GOT3 (cell line): ENCODE measurements at places on chromosomes 5 and 9.

GRCh38 chr9:10479172-10479571 is 133.6 kb downstream of the PTPRD start:
- DNase-seq: no peak

- no peak for DNase-seq
These were observed 567.0 kb upstream of the SGCD start for GRCh38 chr5:155759984-155760383.

- no peak for DNase-seq
These were observed 83.2 kb upstream of the SMIM15 start for GRCh38 chr5:61245486-61245885.

DNA sequence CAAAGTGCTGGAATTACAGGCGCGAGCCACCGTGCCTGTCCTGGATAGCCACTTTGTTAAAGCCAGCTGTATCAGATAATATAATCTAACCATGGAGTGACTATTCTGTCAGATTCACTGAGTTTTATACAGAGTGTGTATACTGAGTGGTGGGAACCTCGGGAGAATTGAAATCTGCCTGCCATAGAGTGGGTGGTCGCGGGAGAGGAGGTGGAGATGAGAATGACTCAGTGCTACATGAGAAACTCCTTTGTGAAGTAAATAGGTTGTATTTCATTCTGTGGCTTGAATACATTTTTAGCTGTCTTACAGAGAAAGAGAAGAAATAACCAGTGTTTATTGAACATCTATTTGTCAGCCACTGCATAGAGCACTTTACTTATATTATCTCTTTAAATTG is 26.4 kb downstream of the ATP6V0E1 start:
- DNase-seq: no peak

DNA sequence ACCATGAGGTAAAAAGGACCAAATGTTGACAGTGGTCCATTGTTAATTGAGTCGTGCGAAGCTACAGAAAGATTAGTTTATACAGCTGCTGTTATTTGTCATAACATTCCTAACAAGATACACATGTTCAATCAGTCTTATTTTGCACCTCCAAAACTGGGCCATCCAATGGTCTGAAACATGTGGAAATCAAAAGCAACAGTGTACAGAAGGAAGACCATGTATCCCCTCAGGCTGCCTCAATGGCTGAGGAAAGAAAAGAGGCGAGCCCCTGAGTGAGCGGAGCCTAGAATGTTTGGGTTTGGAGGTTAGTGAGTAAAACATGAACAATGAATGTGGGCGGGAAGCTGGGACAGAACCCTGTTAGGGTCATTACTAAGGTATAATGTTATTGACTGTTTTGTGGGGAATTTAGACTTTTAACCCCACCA is 35.6 kb downstream of the NFIB start:
- no peak for DNase-seq

DNA sequence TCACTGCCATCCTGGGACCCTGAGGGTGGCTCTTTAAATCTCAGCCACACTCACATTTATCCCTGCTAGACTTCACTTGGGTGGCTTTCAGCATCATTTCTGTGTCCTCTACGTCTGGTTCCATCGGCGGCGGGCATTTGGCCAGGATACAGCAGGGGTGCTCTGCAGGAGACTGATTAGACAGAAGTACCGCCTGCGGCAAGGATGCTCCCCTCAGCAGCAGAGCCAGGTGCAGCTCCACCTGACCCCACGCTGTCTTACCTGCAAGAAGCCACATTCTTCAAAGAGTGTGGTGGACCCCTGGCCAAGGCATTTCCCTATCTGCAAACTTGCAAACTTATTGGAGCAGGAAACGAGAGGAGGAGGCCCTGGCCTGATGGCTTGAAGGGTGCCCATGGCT is 309.8 kb upstream of the IRX4 start:
- no peak for DNase-seq

DNA sequence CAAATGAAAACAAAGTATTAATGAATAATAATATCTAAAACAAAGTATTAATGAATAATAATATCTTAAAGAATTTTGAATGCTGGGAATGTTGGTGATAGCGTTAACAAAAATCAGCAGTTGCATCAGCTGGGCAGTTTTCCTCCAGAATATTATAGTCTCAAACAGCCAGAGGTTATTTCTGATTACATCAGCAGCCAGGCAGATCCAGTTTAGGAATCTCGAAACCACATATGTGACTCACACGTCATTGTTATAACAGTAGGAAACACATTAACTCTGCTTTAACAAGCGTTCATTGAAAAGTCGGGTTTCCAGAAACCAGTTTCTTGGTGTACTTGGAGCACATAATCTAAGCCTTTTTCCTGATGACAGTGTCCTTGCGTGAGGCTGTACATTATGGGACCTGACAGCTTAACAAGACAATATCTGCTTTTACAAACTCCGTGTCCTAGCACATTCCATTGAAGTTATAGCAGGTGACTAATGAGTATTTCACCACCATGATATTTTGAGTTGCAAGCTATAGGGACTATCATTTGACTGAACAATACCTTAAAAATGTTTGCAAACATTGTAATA is 559.5 kb upstream of the KLF4 start:
- DNase-seq: no peak

- no peak for DNase-seq
These were observed 23.0 kb downstream of the VAV2 start for GRCh38 chr9:133968966-133969617.

DNA sequence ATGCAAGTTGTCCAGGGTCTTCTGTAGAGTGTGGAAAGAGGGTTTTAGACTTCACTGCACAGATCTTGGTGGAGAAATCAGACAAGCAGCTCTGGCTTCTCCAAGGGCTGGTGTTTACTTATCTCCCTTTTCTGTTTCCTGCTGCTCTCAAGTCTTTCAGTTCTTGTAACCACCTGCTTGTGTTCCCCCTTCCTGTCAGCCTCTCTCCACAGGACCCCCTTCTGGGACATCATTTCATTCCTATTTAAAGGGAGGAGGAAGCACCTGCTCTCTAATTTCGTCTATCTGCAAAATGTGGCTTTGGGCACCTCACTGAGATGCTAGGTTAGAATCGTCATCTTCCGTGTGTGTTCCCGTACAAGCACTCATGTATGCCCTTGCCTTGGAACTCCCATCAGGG is 636.2 kb downstream of the MTRR start:
- DNase-seq: no peak

GRCh38 chr5:136246632-136247031 is 53.7 kb upstream of the SMIM32 start:
- no peak for DNase-seq

DNA sequence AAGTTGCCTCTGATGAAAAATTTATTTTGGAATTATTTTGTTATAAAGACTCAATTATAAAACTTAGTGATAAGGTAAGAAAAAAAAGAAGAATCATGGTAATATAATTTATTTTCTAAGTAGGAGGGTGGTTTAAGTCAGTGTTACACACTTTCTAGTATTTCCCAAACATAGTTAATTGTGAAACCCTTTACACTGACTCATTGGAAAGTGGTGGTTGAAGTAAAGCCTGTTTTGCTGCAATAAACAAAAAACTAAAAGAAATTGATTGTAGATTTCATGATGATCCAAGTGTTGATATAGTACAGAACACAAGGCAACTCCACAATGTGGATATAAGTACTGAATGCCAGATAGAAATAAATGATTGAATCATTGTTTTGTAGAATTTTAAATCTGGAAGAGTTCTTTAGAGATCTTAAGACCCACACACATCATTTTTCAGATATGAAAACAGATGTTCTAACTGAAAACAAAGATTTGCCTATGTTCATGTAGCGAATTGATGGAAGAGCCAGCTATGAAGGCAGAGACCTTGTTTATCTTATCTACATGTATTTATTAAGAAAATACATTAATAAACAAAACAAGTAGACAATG is 539.8 kb downstream of the PRELID2 start:
- no peak for DNase-seq

DNA sequence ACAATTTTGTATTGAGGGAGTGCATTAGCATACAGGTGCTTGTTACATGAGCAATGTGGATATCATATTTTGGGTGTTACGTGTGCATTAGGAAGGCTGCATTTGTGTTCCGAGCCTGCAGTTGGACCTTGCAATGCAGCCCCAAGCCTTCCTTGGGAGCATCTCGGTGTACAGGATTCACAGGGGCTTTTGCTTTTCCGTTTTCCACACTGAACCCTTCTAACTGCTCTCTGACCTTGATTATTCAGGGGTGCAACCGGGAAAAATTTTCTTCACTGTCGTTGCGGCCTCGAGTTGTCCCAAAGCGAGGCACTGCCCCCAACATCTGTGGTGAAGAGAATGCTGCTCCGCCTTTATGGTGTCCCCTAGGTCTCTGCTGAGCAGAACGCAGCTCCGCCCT is 80.1 kb upstream of the PLEKHG4B start:
- no peak for DNase-seq

- no peak for DNase-seq
These were observed 13.9 kb downstream of the GOLPH3 start for GRCh38 chr5:32160228-32160627.

- DNase-seq: no peak
These were observed 2.9 kb downstream of the DNAJB5 start for GRCh38 chr9:34992376-34992951.

GRCh38 chr9:106970219-106970975 is 107.4 kb downstream of the ZNF462 start:
- DNase-seq: no peak

- DNase-seq: no peak
These were observed 81.2 kb upstream of the MAP3K1 start for GRCh38 chr5:56734091-56734694.

- DNase-seq: no peak
These were observed 79.2 kb downstream of the COL5A1 start for GRCh38 chr9:134720796-134721195.

DNA sequence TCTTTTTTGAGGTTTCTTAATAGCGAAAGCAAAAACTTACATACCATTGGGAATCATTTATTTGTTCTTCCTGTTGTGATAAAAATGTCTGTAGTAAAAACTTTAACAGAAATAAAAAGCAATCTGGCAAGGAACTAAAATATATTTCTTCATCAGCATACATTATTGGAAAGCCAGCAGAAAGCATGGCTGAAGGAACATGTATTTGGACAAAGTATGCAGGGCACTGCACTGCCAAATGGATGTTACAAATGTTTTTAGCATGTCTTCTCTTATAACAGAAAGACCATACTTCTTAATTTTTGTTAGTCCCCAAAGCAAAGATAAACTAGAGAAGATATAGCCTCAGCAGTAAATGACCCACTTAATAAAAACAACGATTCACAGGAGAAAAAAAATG is 80.5 kb downstream of the SMIM15 start:
- DNase-seq: no peak

GRCh38 chr5:134141331-134142050 is 27.0 kb downstream of the TCF7 start:
- DNase-seq: no peak

GRCh38 chr5:78050888-78051287 is 243.6 kb downstream of the AP3B1 start:
- DNase-seq: no peak

DNA sequence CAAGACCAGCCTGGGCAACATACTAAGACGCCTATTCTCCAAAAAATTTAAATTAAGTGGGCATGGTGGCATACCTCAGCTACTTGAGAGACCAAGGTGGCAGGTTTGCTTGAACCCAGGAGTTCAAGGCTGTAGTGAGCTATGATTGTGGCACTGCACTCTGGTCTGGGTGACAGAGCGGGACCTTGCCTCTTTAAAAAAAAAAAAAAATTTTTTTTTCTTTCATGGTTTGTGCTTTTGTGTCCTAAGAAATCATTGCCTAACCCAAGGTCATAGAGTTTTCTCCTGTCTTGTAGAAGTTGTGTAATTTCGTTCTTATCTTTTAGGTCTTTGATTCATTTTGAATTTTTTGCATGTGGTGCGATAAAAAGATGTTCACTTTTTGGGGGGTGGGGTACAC is 12.3 kb downstream of the GPBP1 start:
- no peak for DNase-seq
